ENCODE measurements at places on chromosomes 5 and 9.

GRCh38 chr9:116152390-116152789, 1.2 kb upstream of the PAPPA start:
- no peak for DNase-seq

GRCh38 chr5:55535199-55535905, 588 bp upstream of the PLPP1 start:
- DNase-seq, result no peak

DNA sequence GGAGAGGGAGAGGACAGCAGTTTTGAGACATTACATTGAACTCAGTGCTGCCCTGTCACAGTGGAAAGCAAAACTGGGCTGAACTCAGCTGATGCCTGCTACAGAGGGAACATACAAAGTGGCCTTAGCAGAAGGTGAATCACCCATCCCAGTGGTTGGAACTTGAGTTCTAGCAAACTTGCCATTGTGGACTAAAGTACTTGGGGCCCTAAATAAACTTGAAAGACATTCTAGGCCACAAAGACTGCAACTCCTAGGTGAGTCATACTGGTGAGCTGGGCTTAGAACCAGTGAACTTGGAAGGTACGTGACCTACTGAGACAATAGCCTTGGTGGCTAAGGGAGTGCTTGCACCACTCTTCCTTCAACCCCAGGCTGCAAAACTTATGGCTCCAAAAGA, 155.7 kb upstream of the RIOK2 start:
- DNase-seq, result no peak

DNA sequence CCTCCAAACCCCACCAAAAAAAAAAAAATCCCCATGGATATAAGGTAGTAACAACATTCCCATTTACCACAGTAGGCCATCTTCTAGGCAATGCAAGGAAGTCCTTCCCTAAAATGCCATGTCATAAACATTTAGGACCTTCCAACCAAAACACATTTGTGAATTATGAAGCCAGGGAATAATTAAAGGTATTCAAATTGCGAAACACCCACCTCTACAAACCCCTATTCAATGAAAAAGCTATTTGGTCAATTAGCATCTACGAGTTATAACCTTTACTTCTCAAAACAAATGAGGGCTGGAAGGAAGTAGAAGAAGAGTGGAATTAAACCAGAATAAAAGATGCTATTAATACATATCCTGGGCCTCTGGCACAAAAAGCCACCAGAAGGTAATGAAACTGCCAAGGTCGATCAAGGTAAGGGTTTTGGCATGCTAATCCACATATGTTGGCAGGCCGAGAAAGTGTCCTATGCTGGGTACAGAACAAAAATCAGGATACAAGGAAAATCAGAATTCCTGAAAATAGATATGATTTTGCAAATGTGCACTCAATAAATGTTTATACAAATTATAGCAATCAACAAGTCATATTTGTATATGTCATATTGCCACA, 47.7 kb downstream of the MTMR12 start:
- DNase-seq, result no peak

DNA sequence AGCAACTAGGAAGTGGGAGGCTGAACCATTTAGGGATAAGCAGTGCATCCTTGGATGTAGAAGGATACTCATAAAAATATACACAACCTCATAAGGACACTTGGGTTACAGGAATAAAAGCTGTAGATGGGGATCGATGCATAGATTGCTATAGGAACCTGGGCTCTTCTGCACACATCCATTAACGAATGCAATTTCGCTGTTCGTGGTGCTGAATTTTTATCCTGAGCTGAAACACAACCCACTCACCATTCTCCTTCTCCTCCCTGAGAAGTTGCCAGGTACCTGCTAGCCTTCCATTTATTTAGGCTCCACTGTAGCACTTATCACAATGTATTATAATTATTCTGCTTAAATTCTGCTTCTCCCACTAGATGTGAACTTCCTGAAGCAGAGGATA, 320.6 kb upstream of the BRINP1 start:
- no peak for DNase-seq

DNA sequence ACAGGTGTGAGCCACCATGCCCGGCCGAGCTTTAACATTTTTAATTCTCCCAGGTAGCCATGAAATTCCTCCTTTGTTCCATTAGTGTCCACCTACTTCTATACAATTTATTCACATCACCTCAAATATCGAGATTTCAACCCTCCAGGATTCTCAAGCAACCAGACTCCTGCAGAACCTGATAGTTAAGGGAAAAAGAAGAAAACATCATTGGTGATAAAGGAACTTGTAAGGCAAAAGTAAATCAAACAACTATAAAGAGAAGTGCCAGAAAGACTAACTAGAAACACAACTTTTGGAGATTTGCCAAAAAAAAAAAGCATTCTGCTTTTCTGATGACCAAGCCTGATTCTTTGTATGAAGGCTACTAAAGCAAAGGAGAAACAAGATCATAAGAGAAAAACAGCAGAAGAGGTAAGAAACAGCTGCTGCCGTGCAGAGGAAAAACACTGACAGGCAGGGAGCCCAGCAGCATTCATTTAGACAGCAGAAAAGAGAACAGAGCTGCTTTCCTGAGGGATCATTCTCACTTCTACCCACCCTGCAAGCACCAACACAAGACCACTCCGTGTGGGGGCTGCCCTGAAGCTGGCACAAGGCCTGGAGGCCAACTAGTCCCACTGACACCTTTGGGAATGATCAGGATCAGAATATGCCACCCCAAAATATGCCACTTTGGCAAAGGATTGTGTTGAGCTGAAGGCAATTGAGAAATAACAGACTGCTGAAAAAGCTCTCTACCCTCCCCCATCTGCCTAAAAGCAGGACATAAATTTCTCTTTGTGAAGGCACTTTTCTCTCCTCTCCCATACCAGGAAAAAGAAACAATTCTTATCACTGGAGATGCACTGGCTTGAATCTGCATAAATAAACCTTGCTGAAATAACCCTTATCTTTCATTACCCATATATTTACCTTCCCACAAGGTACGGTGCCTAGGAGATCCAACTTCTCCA, 75.1 kb downstream of the ALDH7A1 start:
- no peak for DNase-seq

- no peak for DNase-seq
Observed at GRCh38 chr5:6342689-6343315, 35.5 kb downstream of the MED10 start.

GRCh38 chr9:91783411-91783810, 166.6 kb downstream of the ROR2 start:
- no peak for DNase-seq

Measured in HL-60 (cell line).